ENCODE measurements at places on chromosomes 2 and 18.
A peak's percentile ranks its signal among the peaks of the same experiment; 100 is the strongest.

DNA sequence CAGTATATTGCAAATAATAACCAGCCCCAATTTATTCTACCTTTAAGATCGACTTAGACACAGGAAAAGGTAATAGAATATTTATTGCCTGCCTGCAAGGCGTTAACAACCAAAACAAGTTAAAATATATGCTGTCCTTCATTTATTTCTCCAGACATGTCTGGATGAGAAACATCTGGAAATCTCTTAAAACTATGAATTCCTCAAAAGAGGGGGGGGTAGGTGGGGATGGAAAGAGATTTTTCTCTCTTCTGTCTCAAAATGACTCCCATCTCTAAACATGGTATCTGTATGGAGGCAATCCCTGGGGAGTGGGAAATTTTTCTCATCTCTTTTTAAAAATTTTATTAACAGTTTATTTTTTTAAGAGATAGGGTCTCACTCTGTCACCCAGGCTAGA lies 113.0 kb downstream of the CDH2 start:
- no peak for DNase-seq

- no peak for DNase-seq
These were observed 129.9 kb upstream of the HAAO start for GRCh38 chr2:42922293-42922692.

GRCh38 chr2:69692424-69692823 lies 48.9 kb upstream of the AAK1 start:
- DNase-seq = no peak

DNA sequence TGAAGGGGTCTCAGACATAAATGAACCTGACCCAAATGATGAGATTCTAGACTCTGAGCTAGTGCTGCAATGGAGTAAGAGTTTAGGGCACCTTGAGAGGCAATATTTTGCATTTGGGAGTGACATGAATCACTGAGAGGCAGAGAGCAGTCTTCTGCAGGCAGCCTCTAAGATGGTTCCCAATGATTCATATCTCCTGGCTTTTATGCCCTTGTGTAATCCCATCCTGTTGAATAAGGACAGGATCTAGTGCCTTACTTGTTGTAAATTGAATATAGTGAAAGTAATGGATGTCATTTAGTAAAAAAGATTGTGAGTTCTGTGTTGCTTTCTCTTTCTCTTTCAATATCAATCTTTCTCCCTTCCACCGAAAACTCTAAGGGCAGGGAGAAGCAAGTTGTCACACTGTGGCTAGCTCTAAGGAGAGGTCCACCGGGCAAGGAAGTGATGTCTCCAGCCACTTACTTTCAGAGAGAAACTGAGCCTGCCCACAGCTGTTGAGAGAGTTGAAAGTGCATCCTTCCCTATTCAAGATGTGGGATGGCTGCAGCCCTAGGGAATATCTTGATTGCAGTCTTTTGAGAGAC lies 144.7 kb downstream of the TRIB2 start:
- no peak for DNase-seq

DNA sequence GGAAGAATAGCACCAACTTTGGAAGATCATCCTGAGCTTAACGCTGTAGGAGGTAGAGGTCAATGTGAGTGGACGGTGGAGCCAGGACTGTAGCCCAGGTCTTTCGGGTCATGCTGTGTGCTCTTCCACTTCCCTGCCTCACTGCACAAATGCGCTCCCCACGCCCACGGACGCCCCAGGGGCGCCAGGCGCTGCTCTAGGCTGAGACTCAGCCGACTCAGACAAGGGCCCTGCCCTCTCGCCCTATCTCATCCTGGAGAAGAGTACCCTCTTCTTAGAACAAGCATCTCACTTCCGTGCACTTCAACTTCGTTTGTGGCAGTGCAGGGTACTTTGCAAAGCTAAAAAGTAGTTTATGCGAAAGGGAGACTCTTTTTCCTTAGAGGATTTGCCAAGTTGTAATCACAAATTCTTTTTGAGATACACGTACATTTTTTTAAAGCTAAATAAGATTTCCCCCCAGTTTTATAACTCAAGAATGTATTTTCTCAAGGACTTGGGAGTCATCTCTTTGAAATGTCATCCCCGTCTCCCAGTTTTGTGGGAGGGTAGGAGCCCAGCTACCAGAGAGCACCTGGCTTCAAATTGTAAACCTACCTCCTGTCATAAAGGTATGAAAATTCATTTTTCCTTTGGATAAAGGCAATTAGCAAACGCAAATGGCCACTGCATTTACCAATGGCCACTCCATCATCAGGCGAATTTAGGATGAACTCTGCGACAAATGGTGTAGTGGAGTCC lies 1.2 kb upstream of the PRELID3A start:
- no peak for DNase-seq

- DNase-seq = no peak
These were observed 23.6 kb downstream of the KCNE4 start for GRCh38 chr2:223075301-223076270.

GRCh38 chr2:9092383-9093282 lies 89.1 kb upstream of the MBOAT2 start:
- no peak for DNase-seq

DNA sequence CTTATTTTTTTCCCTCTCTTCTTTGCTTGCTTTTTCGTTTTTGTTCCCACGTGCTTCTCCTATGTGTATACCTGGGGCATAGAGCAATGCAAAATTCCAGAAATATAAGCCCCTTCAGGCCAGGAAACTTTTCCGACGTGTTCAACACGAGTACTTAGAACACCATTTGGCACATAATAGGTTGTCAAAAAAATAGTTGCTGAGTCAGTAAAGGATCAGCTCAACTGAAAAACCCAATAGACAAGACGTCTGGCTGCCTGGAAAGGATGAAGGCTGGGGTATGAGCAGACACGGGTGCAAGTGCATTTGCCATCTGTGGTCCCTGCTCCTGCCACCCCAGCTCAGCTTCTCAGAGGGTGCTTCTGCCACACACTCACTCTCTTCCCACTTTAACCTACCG lies 823.0 kb upstream of the SOX11 start:
- no peak for DNase-seq

DNA sequence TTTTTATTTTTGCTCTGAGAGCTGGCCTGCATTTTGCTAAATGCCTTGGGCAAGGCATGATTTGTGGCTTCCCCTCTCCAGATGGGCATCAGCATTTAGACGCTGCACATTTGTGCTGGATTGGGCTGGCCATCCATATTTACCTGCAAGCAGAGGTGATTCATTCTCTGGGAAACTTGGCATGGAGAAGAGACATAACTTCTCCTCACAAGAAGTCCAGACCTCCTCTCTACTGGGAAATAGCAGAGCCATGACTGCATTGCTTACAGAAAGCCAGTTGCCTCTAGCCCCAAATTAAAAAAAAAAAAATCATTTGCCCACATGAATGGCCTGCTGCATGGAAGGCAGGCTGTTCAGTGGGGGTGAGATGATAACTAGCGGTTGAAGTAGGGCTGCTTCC lies 120.1 kb downstream of the ACTR3 start:
- no peak for DNase-seq

GRCh38 chr2:191653667-191654391 lies 24.1 kb upstream of the NABP1 start:
- no peak for DNase-seq

DNA sequence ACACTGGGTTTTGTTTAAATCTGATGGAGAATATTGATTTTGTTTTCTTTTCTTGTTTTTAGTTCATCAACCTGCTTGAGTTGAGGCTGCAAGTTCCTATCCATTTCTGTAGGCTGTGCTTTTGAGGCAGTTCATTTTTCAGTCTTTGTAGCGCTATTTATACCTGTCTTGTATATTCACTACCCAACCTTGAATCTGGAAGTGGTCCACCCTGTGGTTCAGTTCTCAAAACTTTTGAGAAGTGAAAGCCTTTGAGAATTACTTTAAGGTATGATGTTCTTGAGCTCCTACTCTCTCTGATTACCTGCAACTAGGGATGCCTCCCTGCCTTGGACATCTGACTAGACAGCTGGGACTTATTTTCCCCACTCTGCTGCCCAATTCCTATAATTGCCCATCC lies 53.5 kb upstream of the KCNE4 start:
- DNase-seq = no peak

GRCh38 chr2:219598308-219599078 lies 836 bp downstream of the STK11IP start:
- no peak for DNase-seq

GRCh38 chr2:237057893-237058300 lies 27.8 kb upstream of the COPS8 start:
- no peak for DNase-seq

GRCh38 chr18:53385889-53386288 lies 838.6 kb downstream of the MBD2 start:
- DNase-seq = no peak

DNA sequence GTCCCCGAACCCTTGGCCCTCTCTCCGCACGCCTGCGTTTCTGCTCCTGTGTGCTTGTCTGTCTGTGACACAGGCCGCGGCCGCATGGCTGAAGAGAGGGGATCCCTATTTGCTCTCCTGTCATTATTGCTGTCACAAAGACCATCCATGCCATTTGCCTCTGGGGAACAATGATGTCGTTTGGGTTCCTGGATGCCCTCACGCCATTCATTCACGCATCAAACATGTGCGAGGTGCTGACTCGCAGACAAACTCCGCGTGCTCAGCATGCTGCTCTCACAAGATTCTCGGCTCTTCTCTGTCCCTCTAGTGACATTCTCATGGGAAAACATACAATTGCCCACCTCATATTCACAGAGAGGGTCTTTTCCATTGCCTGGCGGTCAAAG lies 67.8 kb downstream of the ASB1 start:
- no peak for DNase-seq

GRCh38 chr2:225272173-225272572 lies 127.3 kb upstream of the NYAP2 start:
- DNase-seq = no peak

DNA sequence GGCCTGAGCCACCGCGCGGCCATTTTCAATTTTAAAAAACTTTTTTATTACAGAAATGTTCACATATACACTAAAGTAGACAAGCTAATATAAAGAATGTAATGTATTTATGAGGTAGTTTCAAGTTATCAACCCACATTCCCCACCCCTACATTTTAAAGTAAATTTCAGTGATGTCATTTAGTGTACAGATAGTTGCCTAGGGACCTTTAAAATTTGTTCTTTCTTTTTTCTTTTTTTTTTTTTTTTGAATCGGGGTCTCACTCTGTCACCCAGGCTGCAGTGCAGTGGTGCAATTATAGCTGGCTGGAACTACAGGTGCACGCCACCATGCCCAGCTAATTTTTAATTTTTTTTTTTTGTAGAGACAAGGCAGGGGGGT lies 2.6 kb upstream of the LIMS1 start:
- DNase-seq = no peak

DNA sequence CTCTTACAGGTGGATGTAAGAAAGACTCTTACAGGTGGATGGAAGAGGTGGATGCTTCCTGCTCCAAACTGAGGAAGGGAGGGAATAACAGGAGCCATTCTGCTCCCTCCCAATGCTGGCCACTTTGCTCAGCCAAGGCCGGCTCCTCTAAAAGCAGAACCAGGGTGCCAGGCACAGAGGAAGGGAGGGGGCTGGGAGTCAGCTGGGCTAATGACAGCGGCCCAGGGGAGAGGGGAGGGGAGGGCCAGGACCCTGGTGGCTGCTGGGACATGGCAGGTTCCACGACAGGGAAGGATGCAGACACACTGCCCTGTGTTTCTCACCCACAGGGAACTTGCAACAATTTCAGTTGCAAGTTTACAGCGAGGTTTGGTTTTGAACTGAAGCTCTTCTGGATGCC lies 173.4 kb downstream of the ANAPC1 start:
- no peak for DNase-seq

GRCh38 chr2:114762986-114763385 lies 320.5 kb downstream of the DPP10 start:
- no peak for DNase-seq

- DNase-seq = no peak
These were observed 25.0 kb upstream of the COPS8 start for GRCh38 chr2:237060534-237061312.

GRCh38 chr18:55509631-55510324 lies 78.2 kb downstream of the TCF4 start:
- no peak for DNase-seq

DNA sequence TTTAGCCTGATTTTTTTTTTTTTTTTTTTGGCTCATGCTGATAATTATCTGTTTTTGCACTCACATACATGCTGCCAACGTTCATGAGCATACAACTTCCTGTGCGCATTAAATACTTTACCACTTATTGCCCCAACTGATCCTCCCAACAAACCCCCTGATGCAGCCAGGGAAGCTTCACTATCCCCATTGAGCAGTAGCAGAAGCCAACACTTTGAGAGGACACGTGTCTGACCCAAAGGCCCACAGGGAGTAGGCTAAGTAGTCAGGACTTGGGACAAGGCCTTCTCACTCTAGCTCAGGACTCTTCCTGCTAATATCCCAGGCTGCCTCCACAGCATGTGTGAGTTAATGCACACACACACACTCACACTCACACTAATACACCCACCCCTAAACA lies 36.2 kb upstream of the MAT2A start:
- DNase-seq = no peak

DNA sequence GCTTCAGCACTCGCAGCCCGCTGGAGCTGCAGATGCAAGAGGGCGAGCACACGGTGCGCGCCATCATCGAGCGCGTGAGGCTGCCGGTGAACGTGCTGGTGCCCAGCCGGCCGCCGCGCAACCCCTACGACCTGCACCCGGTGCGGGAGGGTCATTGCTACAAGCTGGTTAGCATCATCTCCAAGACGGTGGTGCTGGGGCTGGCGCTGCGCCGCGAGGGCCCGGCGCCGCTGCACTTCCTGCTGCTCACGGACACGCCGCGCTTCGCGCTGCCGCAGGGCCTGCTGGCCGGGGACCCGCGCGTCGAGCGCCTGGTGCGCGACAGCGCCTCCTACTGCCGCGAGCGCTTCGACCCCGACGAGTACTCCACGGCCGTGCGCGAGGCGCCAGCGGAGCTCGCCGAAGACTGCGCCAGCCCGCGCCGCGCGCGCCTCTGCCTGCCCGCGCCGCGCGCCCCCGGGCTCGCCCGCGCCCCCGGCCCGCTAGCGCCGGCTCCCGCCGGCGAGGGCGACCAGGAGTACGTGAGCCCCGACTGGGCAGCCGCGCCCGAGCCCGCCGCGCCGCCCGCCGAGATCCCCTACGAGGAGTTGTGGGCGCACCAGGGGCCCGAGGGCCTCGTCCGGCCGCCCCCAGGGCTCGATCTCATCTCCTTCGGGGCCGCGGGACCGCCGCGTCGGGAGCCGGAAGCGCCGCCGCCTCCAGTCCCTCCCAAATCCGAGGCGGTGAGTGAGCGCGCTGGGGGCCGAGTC lies 11.8 kb downstream of the GAREM2 start:
- peak; percentile 76 for DNase-seq

- no peak for DNase-seq
These were observed 65.6 kb upstream of the CAPN13 start for GRCh38 chr2:30872797-30873196.

GRCh38 chr2:8607606-8608005 lies 74.2 kb upstream of the ID2 start:
- DNase-seq = no peak

- DNase-seq = no peak
These were observed 293.9 kb downstream of the CYRIA start for GRCh38 chr2:16371751-16372150.

- DNase-seq = peak; percentile 38
These were observed 10.6 kb upstream of the HOXD4 start for GRCh38 chr2:176140513-176141317.
